ENCODE measurements at places on chromosomes 2 and 18. TPM values are rescaled to one million over a fixed set of nuclear protein-coding genes. Genes with fewer than 3 reads are reported as not detected.

Gene SCN2A
- 117 TPM for total RNA-seq

Gene DIPK1C
- 4.9 TPM for total RNA-seq

Gene TRIM54
- total RNA-seq, result 1.2 TPM

Gene ABHD1
- 0.54 TPM for total RNA-seq

Gene SKOR2
- 19.9 TPM for total RNA-seq

DNA sequence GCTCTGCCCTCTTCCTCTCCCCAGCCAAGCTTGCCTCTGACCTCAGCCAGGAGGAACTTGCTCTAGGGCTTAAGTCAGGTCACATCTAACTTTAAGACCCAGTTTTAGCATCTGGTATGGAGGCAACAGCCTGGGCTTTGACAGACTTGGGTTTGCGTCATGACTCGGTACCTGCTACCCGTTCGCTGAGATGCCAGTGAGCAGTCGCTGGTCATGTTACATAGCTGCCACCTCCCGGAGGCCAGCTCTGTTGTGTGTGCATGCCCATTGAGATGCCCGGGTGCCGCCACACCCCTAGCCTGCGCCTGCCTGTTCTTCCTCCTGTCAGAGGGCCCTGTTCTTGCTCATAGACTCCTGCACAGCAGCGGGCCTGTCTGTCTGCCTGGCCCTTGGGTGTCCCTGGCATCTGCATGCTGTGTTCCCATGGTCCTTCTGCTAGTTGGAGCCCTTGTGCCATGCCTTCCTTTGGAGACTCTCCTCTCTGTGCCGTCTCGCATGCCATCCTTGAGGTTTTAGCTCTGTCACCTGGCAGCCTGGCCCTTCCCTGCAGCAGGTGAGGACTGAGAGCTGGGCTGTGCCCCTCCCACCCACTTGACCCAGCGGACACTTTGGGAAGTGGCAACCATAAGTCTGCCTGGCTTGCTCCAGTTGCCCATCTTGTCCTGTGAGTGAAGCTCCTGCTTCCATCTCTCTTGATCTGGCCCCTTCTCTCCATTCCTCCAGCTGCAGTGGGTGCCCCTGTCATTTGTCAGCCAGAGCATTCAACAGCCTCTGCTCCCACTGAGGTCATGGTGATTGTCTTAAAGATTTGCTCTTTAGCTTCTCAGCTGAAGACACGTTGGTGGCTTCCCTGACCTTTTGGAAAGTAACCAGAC, 24.9 kb downstream of the ASAP2 start:
- no peak for DNase-seq

GRCh38 chr2:102269200-102269524, 42.2 kb upstream of the IL1RL1 start:
- no peak for DNase-seq

GRCh38 chr2:74951211-74951754, 7.2 kb upstream of the POLE4 start:
- DNase-seq, result no peak

DNA sequence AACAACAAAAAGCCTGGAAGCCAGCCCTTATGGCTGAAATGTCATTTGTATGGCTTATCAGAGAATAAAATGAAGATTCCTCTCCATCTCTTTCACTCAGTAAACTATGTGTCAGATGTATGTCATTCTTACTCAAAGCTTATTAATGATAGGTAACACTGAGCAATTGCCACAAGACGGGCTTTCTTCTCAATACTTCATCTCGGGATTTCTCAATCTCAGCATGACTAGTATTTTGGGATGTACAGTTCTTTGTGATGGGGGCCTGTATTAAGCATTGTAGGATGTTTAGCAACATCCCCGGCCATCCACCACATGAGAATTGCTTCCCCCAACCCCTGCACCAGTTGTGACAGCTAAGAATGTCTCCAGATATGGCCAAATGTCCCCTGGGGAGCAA, 80.2 kb downstream of the MREG start:
- no peak for DNase-seq

DNA sequence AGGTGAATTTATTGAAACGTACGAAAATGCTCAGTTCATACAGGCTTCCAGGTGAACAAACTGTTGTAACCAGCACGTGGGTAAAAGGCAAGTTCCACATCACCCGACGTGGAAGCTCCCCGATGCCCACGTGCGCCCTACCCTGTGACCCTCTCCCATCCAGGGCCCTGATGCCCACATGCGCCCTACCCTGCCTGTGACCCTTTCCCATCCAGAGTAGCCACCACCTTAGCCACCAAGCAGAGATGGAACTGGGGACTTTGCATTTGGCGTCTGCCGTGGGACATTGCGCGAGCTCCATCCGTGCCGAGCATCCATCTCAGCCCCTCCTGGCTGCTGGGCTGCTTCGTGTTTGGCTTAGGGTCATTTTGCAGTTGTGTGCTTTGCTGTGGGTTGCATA, 37.5 kb downstream of the ANO7 start:
- no peak for DNase-seq

GRCh38 chr2:209381091-209381490, 42.8 kb upstream of the MAP2 start:
- DNase-seq, result no peak

GRCh38 chr2:197453914-197454398, 604 bp downstream of the COQ10B start:
- no peak for DNase-seq

DNA sequence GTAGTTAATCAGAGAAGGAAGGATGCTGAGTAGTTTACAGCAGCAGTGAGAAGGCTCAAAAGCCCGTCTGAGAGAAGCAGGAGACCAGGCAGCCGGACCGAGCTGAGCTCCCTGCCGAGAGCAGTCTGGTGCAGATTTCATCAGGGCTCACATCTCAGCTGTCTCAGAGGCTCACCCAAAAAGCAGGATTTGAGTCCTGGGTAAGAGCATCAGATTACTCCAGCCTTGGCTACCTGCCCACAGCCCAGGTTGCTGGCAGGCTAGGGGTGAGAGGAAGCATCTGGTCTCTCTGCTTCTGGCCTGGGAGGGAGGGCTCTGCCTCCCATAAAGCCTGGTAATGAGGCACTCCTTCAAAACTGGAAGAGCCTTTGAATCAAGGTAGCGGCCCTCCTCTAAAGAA, 140.5 kb downstream of the ST6GAL2 start:
- DNase-seq, result peak; percentile 75

GRCh38 chr2:118774458-118775133, 72.9 kb downstream of the EN1 start:
- DNase-seq, result no peak

DNA sequence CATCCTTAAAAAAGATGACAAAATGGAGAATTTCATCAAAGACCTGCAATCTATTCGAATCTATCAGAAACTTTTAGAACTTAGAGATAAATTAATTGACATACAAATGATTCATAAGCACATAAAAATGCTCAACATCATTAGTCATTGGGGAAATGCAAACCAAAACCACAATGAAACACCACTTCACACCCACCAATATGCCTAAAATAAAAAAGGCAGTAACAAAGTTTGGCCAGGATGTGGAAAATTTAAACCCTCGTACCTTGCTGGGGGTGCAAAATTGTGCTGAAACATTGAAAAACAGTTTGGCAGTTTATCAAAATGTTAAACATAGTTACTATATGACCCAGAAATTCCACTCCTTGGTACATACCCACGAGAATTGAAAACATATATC, 11.5 kb upstream of the EIF2AK3 start:
- DNase-seq, result no peak
